Naive thymus-derived CD8-positive, alpha-beta T cell (primary cell): ENCODE measurements at places on chromosomes 1 and 21.

GRCh38 chr1:147225193-147225730 lies at the start of gene FMO5:
Gene FMO5, minus strand, starts transcription at chr1:147225339. Its CDS starts 310 bp downstream, at chr1:147225029.
- DNase-seq = peak; percentile 18

DNA sequence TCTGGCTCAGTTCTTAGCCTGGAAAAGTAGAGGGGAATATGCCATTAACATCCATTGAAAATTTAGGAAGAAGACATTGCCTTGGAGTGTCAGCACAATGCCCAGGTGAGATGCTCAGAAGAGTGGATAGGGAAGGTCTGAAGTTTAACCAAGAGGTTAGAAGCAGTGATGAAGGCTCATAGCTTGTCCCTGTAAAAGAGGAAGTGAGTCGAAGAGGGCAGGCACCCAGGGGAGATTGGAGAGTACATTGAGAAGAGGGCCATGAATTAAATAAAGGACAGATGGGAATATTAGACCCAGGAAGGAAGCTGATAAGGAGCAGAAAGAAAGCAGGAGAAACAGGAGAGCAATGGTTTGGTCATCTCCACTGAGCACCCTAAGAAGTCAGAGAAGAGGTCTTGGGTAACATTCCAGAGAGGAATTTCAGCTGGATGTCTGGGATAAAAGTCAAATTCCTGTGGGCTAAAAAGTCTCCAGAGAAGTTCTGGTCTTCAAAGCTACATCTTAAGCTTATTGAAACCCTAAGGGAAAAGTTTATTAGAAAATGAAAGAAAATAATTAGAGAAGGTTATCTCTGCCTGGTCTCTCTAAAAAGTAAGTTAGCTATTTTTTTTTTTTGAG lies 17.3 kb downstream of the C8B start:
- no peak for DNase-seq

DNA sequence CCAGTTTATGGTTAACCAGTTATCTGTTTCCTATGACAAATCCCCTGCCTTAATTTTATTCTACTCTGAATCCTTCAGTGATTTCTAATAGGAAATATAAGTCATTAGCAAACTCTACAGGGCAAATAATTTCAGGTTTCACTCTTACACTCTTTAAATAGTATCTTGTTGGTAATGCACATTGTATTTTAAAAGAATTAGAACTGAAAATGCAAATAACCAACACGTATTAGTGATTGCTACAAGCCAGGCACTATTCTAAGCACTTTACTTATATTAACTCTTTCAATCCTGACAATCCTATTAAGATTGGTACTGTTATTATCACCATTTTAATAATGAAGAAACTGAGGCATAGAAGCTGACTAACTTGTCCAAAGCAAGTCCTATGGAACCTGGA lies 48.3 kb upstream of the LHX8 start:
- DNase-seq = no peak

- DNase-seq = no peak
These were observed 15.1 kb downstream of the LCA5L start for GRCh38 chr21:39430457-39430856.

DNA sequence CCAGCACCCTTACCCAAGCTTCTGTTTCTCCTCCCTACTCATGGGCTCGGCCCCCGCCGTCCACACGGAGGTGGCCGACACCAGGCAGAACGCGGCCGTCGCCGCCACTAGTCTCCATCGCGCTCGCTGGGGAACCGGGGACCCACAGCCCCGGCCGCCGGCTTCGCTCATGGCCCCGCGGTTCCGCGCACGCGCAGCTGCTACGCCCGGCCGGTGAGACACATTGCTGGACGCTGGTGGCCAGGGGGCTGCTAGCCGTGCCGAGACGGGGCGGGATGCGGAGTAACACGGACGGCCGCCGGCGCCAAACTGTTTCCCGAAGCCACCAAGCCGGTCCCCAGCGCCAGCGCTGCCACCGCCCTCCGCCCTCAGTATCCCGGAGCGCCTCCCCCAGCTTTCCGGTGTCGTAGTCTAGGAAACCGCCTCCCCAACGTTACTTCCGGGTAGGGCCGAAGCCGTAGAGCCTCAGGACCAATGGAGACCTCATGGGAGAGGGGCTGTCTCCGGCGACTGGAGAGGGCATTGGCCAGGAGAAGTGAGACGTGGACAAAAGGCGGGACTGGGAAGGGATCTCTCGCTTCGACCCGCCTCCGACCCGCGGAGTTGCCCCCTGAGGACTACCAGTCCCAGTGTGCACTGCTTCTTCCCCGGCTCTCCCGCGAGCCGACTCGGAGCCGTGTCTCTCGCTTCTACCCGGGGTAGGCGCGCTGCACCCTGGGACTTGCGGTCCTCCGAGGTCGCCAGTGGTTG lies at the start of gene EDEM3:
EDEM3 (minus strand) TSS at position 383 of the 750 bp plus-strand sequence; CDS start at position 171, 212 bp downstream.
- DNase-seq = peak; percentile 99

GRCh38 chr1:184296466-184297243 lies 90.2 kb upstream of the C1orf21 start:
- DNase-seq = no peak

- DNase-seq = no peak
These were observed 134.1 kb upstream of the RAB4A start for GRCh38 chr1:229136822-229137221.

- no peak for DNase-seq
These were observed 22.6 kb upstream of the PRELP start for GRCh38 chr1:203453016-203453415.

DNA sequence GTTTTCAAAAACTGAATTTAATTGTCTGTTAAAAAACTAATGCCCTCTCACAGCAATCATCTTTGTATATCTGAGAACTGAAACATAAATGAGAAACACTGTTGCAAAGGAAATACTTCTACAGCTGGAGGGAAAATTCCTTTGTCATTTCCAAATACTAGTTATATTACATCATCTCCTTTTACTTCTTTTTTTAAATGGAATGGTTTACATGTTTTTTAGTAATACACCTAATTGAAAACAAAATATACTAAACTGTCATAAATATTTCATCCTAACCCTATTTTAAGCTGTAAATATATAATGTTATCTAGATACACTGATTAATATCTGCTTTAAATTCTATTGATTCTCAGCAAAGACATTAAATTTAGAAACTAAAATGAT lies 19.1 kb downstream of the CDC42BPA start:
- DNase-seq = no peak
